Hypothalamus (tissue), 51 donors: ENCODE measurements at places on chromosomes 3 and 15.

- no peak for DNase-seq
Observed at GRCh38 chr3:48215466-48215865, 7.8 kb upstream of the CAMP start.

- no peak for DNase-seq
Observed at GRCh38 chr3:39762537-39763070, 46.8 kb upstream of the MYRIP start.

GRCh38 chr3:38792983-38793382 lies 23.0 kb downstream of the SCN10A start:
- DNase-seq, result no peak

- DNase-seq, result no peak
Observed at GRCh38 chr3:29583861-29584260, 303.0 kb downstream of the RBMS3 start.

GRCh38 chr15:91165850-91166249 lies 65.8 kb downstream of the SV2B start:
- DNase-seq, result no peak

DNA sequence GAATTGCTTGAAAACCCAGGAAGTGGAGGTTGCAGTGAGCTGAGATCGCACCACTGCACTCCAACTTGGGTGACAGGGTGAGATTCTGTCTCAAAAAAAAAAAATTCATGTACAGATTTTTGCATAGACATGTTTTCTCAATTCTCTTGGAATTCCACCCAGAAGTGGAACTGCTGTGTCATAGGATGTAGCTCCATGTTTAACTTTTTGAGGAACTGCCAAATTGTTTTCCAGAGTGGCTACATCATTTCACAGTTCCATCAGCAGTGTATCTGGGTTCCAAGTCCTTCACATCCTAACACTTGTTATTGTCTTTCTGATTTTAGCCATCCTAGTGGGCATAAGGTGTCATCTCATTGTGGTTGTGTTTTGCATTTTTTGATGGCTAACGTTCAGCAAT lies 9.9 kb downstream of the CAPN7 start:
- DNase-seq, result no peak

DNA sequence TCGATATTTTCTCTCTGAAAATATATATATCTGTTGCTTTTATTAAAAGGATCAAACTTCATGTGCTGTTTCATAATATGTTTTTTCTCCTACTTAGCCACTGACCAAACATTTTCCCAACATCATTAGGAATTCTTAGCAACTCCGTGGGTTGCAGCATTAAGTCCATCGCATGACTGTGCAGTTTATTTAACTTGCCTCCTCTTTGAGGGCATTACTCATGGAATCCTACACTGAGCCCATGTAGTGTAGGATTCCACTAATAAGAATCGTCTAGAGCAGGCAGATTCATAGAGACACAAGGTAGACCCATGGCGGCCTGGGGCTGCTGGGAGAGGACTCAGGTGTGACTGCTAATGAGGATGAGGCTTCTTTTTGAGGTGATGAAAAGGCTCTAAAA lies 49.3 kb downstream of the CMTM6 start:
- DNase-seq, result no peak

DNA sequence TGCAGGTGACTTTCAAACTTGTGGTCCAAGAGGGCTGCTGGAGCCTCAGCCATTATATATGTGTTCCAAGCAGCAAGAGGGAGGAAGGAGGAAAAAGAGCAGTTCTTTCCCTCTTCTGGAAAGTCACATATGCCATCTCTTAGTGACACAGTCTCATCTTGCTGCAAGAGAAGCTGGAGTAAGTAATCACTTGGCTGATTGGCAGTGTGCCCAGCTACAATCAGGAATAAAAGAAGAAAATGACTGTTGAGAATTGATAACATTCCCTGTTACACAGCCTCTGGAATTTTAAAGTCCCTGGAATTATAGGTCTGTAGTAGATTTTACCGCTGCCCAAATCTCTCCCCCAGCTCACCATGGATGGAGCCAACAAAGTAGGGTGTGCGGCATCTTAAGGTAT lies 31.4 kb upstream of the LYZL4 start:
- no peak for DNase-seq

GRCh38 chr3:188243124-188243795 lies 89.3 kb downstream of the LPP start:
- DNase-seq, result no peak

GRCh38 chr15:62977952-62978811 lies 64.4 kb upstream of the TPM1 start:
- no peak for DNase-seq

GRCh38 chr15:82653483-82654168 lies 6.5 kb upstream of the CPEB1 start:
- no peak for DNase-seq

GRCh38 chr3:130851277-130851676 lies 42.6 kb upstream of the ATP2C1 start:
- no peak for DNase-seq

GRCh38 chr3:178107804-178108203 lies 428.4 kb upstream of the KCNMB2 start:
- no peak for DNase-seq

DNA sequence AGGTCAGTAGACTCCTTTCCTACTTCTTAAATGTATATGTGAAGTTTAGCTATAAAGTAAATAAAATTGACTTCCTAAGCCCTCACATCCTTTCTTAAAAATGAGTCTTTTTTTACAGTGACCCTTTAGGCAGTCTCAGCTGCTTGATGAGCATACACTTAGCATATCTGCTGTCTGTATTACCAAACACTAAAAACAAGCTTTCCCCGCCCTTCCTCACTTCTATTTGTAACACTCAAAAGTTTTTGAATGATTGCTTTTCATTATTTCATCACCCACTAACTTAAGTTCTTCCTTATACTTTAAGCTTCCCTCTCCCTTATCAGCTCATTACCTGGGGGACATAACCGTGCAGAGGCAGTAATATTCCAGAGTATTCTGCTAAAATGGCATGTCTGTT lies 89.4 kb downstream of the PLOD2 start:
- DNase-seq, result no peak

DNA sequence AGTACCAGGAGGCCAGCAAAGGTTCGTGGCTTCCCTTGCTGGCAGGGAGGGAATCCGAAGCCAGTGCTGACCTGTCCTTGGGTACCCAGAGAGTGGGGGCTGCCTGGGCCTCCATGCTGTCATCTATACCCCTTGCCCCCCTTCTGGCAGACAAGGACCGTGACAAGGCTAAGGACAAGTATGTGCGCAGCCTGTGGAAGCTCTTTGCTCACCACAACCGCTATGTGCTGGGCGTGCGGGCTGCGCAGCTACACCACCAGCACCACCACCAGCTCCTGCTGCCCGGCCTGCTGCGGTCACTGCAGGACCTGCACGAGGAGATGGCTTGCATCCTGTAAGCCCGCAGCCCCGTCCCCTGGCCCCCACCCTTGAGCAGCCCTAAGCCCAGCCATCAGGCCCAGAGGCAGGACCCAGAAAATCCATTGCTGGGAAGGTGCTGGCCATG lies 2.8 kb downstream of the FES start:
- DNase-seq, result no peak

GRCh38 chr3:157261000-157261399 lies 101.1 kb upstream of the CCNL1 start:
- DNase-seq, result no peak

DNA sequence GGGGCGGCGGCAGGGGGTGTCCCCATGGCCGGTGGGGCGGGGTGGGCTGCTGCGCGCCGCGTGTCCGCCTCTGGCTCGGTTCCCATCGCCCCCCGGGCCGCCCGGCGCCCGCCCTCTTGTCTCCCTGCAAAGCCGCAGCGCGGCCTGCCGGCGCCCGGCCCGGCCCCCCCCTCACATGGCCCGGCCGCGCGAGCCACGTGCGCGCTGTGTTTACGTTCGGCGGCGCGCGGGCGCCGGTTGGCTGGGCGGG lies 502 bp downstream of the NR1D2 start:
- no peak for DNase-seq

DNA sequence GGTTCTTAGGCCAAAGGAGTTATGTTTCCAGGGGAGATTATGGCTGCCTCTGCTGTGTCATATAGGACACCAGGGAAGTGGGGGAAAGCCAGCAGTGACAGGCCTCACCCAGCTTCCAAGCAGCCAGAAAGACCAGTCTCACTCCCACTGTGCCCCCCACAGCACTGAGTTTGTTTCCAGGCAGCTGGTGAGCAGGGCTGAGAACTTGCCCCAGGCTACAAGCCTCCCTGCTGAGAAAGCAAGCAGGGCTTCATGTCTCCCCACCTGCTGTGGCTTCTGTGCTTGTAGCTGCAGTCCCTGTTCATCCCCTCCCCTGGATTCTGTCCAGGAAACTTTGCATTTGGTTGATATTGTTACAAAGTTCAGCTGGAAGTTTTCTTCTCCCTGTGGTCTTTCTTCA lies 376.3 kb downstream of the PDCD6IP start:
- DNase-seq, result no peak

DNA sequence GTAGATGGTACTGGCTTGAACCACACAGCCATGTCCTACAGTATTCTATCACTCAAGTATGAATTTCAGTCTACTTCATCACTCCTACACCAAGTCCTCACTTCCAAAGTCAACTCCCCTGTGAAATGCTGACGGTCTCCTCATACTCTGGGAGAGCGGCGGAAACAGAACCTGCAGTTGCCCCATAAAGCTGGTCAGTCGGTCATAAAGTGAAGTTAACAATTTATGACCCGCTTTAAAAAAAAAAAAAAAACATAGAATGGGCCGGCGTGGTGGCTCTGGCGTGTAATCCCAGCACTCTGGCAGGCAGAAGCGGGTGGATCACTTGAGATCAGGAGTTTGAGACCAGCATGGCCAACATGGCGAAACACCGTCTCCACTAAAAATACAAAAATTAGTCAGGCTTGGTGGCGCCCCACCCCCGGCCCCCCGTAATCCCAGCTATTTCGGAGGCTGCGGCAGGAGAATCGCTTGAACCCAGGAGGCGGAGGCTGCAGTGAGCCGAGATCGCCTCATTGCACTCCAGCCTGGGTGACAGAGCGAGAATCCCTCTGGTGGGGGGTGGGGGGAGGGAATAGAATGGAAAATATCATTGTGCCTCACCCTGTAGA lies 2.1 kb downstream of the TRANK1 start:
- no peak for DNase-seq

- no peak for DNase-seq
Observed at GRCh38 chr15:77810130-77810571, 177.4 kb upstream of the LINGO1 start.

- DNase-seq, result no peak
Observed at GRCh38 chr3:114344492-114344891, 50.7 kb downstream of the TIGIT start.

DNA sequence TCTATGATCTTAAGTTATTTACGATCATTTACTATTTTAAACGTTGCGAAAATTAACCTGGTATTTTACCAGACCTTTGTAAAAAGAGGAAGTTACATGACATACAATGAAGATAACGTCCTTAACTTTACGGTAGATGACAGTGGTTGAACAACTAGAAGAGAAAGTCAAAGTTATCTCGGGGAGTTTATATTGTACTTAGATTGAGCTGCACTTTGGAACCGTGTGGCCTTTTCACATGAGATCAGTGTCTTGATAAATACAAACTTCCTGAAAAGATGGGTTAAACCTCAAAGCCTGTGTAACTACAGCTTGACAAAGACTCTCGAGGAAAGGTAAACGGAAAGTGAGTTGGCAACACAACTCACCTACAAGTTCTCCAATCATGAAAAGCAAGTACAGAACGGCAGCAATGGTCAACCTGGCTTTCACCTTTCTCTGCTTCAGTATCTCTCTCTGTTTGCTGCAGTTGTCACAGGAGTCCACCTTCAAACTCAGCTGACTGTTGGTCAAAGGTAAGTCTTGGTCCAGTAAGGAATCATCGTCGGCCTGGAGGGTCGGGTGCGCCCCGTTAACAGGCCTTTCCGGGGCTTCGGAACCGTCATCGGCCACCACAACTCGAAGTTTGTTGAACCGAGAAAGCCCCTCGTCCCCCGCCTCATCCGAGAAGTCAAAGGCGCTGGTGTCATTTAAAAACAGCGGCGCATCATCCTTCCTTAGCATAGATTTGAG lies 793 bp downstream of the SLC30A4 start:
- DNase-seq, result no peak

DNA sequence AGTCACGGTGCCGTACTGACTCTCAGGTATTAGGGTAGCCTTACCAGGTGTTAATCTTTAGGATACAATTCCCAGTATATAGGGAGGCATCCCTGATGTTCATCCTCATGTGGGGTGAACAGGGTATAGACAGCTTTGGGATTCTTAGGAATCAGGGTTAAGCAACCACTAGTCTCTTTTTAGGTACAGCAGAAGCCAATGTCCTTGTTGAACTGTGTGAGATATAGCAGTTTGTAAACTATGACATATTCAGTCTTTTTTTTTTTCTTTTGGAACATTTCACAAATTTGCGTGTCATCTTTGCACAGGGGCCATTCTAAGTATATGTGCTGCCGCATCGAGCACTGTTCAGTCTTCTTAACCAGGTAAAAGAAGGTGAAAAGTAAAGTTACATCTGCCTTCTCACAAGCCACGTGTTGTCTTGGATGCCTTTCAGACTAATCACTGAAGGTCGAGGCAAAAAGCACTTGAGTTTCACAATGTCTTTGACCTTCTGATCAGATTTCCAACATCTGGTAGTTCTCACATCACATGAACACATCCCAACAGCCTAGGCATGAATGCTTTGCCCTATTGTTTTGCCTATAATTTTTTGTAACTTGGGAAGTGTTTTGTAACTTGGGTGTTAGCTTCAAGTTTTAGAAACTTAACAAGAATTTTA lies 17.2 kb downstream of the TSEN2 start:
- no peak for DNase-seq

DNA sequence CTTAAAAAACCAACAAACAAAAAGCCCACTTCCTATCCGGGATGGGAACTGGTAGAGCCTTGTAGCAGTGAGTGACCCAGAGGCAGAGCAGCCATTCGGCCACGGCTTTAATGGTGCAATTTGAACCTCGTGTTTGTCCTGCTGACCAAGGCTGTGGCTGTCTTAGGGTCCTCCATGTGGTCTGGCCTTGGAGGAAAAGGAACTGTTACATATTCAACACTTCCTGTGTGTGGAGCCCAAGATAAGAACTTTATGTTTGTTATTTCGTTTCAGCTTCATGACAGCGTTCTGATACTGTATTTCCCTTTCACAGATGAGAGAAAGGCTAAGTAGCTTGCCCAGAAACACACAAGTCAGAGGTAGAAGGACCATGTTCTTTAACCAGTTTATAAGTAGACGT lies 269.8 kb downstream of the SV2B start:
- no peak for DNase-seq

GRCh38 chr15:54364961-54365360 lies 386.7 kb downstream of the UNC13C start:
- DNase-seq, result no peak
